NCI-H187 treated with DMSO at 0.1 percent for 48 hours (cell line): ENCODE measurements at places on chromosomes 16 and 17.

DNA sequence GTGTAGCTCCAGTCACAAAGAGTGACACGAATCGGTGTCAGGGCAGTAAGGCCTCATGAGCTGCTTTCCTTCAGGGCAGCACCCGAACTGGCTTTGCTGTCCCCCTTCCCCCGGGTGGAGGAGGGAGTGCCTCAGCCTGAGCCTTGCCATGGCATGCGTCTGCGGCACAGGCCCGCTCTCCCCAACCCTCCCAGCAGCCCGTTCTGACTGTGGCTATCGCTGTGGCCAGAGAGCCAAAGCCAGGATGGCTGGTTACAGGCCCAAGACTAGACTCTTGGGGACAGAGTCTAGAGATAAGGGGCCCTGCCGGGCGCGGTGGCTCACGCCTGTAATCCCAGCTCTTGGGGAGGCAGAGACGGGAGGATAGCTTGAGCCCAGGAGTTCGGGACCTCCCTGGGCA, 25.9 kb downstream of the CLUH start:
- no peak for DNase-seq

DNA sequence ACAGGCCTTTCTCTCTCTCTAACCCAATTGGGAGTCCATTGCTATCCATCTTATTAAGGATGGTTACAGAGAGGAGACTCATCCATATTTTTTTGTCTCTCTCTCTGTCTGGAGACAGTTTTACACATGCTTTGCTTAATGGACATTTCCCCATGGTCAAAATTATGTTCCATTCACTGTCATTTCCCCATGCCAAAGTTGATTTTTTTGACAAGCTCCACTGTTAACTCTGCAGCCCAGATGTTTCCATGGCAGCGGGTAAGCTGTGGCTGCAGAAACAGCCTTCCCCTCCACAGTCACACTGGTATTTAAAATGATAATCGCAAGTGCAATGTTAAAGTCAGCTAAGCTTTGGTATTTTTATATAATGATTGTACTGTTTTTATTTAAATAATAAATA, 63.9 kb upstream of the HLF start:
- DNase-seq: no peak

DNA sequence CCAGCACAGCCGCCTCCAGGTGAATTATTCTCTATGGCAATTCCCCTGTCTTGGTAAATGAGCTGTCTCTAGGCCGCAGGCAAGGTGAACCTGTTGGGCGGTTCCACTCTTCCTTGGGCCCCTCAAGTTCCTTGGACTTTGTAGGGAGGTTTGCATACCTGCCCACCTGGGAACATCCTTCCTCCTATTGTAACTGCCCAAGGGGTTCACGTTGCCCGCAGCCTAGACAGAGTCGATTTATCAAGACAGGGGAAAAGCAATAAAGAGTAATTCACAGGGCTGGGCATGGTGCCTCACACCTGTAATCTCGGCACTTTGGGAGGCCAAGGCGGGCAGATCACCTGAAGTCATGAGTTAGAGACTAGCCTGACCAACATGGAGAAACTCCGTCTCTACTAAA, 122.5 kb downstream of the KCNJ18 start:
- DNase-seq: no peak

- DNase-seq: peak; percentile 95
Observed at GRCh38 chr16:379183-379960, 2.4 kb downstream of the PGAP6 start.

DNA sequence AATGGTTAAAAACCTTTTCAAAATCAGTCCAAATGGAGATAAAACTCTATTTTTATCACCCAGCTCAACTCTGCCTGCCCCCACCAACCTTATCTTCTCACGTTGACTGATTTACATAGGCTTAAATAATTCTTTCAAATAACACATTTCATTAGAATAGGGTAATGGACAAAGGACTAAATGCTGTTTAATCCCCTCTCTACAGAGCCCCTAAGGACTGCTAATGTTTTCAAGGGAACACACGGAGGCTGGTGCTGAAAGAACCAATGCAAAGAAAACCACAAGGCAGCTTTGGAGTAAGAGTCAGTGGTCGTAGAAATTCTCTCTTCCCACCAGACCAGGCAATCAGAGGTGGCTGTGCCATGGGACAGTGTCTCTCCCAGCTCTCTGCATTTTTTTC, 445.7 kb upstream of the MAF start:
- no peak for DNase-seq
